Activated CD4-positive, CD25-positive, alpha-beta regulatory T cell (primary cell): ENCODE measurements at places on chromosomes 1 and 21.

DNA sequence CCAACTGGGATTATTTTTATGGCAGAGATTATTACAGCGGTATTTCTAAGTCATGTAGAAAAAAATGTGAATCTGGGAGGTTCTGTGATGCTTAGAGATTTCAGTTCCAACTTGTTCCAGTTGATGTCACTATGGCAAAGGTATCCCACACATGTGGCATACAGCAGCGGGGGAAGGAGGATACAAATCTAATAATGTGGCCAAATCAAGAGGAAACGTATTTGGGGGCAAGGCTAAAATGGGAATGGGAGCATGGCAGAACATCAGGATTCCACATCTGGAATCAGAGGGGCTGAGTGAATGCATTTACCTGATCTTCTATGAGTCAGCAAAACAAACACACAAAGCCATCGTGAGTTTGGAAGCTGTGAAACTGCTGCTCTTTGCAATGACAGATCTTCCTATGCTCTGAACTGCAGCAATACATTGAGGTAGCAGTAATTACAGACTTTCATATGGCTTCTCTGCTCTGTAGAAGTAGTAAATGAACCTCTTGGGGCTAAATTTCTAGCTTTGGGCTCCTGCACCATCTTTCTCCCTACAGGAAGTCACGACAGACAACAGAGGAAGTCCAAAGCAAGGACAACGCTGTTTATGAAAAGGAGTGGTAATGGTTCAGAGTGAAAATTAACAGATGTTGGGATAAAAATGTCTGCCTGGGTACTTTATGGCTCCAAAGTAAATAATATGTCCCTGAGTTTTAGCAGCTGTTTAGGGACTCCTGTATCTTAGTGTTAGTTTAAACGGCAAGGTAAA is 55.5 kb downstream of the GABPA start:
- DNase-seq = no peak

DNA sequence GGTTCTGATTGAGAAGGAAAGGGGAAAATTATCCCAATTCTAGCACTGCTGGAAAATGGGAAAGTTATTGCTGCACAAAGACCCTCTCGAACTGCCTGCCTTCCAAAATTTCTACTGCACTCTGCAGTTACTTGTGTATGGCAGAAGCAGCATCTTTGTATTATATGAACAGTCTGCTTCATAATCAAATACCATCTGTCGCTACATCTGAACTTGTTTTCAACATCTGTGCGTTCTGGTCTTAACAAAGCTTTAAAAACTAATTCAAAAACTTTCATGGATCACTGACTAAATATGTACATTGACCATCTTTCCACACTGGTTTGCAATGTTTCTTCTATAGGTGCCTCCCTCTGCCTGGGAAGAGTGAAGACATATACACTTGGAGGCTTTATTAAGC is 79.2 kb downstream of the PROX1 start:
- no peak for DNase-seq

DNA sequence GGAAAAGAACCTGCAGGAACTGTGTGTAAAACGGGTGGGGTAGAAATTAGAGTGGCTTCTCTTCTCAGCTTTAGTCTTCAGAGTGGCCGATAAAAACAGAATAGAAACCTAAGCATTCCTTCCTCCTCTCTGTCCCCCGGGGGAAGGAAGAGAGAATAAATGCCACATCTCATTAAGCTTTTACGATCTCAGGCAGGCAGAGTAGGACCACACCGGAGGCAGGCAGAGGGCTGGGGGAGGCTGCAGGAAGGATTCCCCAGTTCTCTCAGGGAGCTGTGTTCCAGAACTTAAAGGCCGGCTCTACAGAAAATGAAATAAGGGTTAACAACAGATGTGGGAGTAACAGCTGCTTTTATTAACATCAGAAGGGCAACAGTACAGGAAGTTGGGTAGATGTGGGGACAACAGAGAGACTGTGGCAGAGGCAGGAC is 24.5 kb upstream of the MEF2D start:
- no peak for DNase-seq

- no peak for DNase-seq
Observed at GRCh38 chr1:51624855-51625254, 8.0 kb downstream of the OSBPL9 start.

GRCh38 chr21:14523234-14523633 is 22.9 kb downstream of the SAMSN1 start:
- no peak for DNase-seq

DNA sequence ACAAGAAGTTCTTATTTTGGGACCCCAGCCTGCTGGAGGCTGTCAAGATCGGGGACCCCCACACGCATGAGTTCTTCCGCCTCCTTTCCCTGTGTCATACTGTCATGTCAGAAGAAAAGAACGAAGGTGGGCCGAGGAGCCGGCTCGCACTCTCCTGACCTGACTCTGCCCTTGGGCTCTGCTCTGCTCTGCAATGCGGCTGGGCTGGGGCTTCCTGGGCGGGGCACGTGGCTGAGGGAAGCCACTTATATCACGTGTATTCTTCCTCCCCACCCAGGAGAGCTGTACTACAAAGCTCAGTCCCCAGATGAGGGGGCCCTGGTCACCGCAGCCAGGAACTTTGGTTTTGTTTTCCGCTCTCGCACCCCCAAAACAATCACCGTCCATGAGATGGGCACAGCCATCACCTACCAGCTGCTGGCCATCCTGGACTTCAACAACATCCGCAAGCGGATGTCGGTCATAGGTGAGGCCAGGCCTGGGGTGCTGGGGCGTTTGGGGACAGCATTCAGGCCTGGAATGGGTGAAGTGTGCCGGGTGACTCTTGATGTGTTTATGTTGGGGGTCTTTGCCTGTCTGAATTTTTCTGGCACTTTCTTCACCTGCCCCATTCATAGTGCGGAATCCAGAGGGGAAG is 17.6 kb downstream of the ATP8B2 start:
- peak; percentile 39 for DNase-seq

DNA sequence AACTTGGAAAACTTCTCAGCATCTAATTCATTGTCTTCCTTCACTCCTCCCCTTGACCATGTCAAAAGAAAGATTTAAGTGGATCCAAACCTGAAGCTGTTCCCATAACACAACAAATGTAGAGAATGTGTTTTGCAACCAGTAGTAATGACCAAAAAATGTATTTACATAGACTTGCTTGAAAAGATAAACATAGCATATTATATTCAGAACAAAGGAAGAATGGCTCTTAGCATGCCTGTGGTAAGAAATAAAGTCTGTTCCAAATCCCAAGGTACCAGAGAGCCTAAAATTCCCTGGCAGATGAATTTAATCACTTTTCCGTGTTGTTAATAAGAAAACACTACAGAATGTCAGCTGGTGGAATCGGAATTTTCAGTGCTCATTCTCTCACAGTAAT is 36.8 kb downstream of the FMO3 start:
- DNase-seq = no peak

DNA sequence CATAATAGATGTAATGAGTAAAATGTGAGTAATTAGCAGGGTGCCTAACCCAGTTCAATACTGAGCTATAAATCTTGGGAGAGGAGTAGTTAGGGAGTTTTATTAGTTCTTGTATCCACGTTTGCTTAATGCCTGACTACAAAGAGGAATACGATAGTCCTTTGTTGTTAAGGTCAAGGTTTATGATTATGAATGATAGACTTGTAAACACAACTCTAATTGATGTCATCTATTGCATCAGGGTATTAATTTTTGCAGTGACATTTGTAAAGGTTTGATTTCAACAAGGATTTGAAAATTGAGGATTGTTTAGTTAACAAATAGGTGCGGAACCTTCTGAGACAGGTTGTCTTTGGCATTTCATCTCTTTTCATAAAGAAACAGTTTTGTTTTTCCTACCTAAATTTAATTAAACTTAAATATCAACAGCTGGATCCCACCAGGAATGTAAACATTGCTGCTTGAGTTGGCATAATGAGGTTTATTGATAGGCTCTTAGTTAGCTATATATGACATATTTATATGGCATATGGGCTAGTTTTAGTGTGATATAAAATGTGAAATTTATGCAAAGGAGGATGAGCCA is 9.7 kb downstream of the SOAT1 start:
- no peak for DNase-seq

- DNase-seq = no peak
Observed at GRCh38 chr1:6500544-6501278, 9.2 kb upstream of the PLEKHG5 start.

GRCh38 chr1:75074831-75075395 is 59.3 kb upstream of the LHX8 start:
- no peak for DNase-seq

DNA sequence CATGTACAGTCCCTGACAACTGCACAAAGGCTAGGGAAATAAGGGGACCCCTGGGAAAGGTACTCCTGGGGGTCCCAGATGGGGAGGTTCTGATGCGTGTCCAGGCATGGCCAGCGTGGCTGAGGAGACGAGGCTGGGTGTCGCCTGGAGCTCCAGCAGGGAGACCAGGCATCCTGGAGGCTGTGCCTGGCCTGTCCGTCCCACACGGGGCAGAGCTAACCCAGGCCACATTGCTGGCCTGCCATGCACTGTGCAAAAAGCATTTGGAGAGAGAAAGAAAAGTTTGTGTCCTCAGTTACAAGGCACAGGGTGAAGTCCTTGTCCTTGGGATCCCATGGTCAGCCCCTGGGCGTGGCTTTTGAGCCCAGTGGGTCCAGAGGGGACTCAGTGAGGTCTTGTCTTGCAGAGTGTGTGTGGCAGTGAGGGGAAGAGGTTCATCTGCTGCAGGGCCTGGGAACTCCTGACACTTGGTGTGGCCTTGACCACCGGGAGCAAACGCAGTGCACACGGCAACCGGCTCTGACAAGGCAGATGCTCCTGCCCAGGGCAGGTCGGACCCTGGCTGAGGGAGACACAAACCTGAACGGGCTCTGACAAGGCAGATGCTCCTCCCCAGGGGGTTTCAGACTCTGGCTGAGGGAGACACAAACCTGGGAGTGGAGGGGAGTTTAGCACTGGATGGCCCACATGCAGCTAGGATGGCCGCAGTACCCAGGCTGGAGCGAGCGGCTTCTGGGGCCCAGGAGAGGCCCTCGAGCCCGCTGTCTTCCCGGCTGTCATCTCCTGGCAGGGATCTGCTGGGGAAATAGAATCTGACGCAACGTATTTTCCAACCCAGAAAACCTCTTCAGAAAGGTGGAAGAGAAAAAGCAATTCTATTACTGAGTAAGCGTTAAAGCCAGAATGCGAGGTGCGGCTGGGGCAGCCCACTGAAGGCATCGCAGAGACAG is 37.3 kb upstream of the COL18A1 start:
- no peak for DNase-seq

- no peak for DNase-seq
Observed at GRCh38 chr1:20725189-20726117, 7.0 kb downstream of the SH2D5 start.

GRCh38 chr1:222058249-222058648 is 316.4 kb upstream of the DUSP10 start:
- no peak for DNase-seq

DNA sequence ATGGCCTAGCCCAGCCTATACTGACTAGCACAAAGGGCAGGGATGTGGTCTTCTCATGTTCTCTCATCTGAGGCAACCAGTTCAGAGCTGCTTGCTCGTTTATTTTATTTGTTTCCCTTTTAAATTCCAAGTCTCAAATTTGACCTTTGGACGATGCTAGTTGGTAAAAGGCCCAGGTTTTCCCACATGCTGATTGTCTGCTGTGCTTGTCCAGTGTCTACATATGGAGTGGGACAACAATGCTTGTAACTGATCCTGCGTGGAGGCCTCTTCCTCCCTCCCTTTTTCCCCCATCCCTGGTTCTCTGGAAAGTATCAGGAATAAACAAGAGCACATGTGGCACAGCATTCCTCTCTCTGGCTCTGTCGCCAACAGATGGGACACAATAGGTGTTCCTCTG is 34.0 kb upstream of the BEND5 start:
- DNase-seq = no peak

DNA sequence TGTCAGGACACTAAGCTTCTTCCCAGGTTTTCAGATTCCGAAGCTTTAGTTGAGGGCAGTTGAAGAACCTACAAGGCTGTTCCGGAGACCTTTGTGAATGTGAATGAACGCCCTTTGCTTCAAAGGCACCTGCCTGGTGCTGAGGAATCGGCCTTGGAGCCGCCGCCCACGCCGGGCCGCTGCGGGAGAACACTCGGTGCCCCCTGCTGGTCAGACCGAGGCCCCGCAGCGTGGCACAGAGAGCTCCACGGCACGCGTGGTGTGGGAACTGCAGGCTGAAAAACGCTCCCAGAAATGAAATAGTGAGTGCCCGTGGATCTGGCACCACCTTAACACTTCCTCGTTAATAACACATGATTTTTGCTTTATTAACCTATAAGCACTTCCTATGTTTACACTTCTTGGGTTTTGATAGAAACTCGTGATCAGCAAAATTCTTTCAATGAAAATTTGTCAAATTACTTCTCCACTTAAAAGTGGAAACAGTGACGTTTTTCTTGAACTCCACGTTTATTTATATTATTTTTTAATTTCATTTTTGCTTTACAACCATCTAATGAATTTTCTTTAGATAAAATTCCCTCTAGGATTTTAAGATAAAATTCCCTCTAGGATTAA is 460.6 kb downstream of the DSCAM start:
- peak; percentile 2 for DNase-seq

DNA sequence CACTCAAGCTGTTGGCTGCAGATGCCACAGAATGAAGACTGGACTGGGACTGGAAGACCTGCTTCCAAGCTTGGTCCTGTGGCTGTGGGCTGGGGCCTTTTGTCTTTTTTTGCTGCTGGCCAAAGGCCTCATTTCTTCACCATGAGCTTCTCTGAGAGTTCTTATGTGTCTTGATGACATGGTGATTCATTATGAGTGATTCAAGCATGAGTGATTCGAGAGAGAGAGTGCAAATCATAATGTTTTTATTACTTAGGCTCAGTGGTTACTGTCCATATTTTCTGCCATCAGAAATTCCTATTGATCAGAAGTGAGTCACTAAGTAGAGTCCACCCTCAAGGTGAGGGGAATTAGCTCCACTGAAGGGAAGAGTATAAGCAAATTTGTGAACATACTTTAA is 94.0 kb downstream of the PCP4 start:
- no peak for DNase-seq

DNA sequence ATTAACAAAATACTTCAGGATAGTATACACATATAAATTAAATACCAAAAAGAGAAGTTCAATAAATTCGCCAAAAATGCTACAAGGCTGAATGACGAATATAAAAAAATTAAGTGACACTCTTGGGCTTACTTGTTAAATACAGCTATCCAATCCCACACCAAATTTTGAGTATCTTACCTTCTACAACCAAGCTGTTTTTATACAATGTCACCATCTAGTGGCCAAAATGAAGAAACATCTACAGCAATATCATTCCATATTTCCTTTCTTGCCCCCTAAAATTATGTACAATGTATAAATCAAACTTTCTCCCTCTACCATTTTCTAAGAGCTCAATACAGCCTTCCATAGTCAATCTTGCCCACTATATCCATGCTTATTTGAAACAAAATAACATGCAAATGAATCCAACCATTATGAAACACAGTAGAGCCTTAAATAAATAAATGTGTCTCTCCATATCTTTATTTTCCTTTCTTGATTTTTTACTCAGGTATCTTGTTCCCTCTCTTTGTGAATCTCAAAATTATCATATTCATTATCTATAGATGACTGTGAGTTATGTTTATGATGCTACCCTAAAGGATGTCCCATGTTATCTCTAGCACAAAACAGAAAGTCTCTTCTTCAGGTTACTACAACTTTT is 86.3 kb downstream of the ACBD6 start:
- DNase-seq = no peak

GRCh38 chr1:65751961-65752360 is 40.7 kb upstream of the PDE4B start:
- no peak for DNase-seq
